SK-N-SH treated with all-trans-retinoic acid at 6 μM for 48 hours (cell line): ENCODE measurements at places on chromosomes 1 and 21.

GRCh38 chr1:9424261-9424660, 115.0 kb upstream of the SLC25A33 start:
- no peak for ATAC-seq

- ATAC-seq = no peak
Measured at GRCh38 chr1:94602802-94603625, 61.5 kb upstream of the F3 start.

- ATAC-seq = no peak
Measured at GRCh38 chr1:208209286-208209685, 34.9 kb downstream of the PLXNA2 start.

DNA sequence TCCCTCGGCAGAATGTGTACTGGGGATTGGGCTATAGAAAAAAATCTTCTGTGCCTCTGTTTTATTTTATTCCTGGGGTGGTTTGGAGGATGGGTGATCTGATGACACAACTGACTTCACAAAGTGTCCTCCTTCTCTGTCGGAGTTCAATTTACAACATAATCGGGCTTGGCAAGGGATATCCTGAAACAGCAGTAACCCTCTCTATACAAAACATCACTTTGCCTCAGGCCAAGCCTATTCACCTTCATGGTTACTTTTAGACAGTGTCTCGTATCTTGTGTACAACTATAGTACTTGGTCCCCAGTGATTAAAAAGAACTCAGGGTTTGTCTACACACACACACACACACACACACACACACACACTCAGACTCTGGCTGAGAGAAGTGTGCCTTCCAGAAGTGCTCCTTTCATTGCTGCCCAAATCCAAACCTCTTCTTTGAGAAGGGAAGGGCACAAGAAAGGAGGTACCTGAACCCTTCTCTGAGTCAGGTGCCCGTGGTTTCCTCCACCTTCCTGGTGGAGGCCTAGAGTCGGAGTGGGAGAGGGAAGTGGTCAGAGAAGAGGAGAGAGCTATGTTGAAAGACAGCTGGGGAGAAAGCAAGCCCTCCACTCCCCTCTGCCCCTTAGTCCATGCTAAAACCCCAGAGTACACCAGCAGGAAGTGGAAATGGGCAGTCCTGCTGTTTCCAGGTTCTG, 62.4 kb upstream of the POU2F1 start:
- no peak for ATAC-seq

DNA sequence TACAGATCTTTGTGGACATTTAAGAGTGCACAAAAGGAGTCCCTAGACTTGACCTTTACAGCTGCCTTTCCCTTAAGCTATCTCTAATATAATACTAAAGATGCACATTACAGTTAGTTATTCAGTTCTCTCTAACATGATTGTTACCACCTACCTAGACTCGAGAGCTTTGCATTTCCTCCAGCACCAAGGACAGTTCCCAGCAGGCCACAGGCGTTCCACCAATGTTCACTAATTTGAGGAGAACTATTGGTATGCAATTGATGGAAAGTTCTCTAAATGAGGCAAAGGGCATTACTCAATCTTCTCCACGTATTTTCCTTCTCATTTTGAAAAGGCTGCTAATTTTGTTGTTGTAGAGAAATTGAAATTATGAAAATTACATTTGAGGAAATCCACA, 5.4 kb upstream of the NTNG1 start:
- ATAC-seq = no peak
